Bronchus fibroblast of lung (primary cell): ENCODE measurements at places on chromosomes 5 and 9. TPM values are rescaled to one million over a fixed set of nuclear protein-coding genes. Genes with fewer than 3 reads are reported as not detected.

Gene RNF180
- 1.0 and 1.2 TPM in 2 replicates for total RNA-seq

Gene PCDHGC5
- total RNA-seq = 0.17 and 0.30 TPM in 2 replicates

Gene CDC20B
- total RNA-seq = not detected in 2 replicates

Gene SOHLH1
- not detected in 2 replicates for total RNA-seq

Gene TSPAN17
- 22.2 and 25.9 TPM in 2 replicates for total RNA-seq

Gene ALDOB
- total RNA-seq = not detected in 2 replicates

Gene FGD3
- total RNA-seq = not detected in 2 replicates

Gene F12
- 0.74 and 1.0 TPM in 2 replicates for total RNA-seq

Gene CER1
- total RNA-seq = not detected in 2 replicates

Gene FOXE1
- total RNA-seq = not detected in 2 replicates

Gene DNAJB5
- total RNA-seq = 11.1 and 12.9 TPM in 2 replicates

Gene DAB2
- total RNA-seq = 44.7 and 54.3 TPM in 2 replicates

Gene ARID3C
- not detected in 2 replicates for total RNA-seq

Gene PTPRD
- 1.3 and 2.2 TPM in 2 replicates for total RNA-seq

Gene BRINP1
- total RNA-seq = not detected in 2 replicates

Gene SYNPO
- 1.0 and 1.3 TPM in 2 replicates for total RNA-seq

Gene HSPB3
- not detected in 2 replicates for total RNA-seq

Gene GPSM1
- 99.4 and 110 TPM in 2 replicates for total RNA-seq

Gene IFNA2
- not detected in 2 replicates for total RNA-seq

Gene TMEM141
- 85.4 and 89.2 TPM in 2 replicates for total RNA-seq

Gene C1QTNF2
- 0.34 and 0.74 TPM in 2 replicates for total RNA-seq

Gene MEIKIN
- total RNA-seq = not detected in 2 replicates
